ENCODE measurements at places on chromosomes 3 and 15. TPM values are rescaled to one million over a fixed set of nuclear protein-coding genes. Genes with fewer than 3 reads are reported as not detected.
A peak's percentile ranks its signal among the peaks of the same experiment; 100 is the strongest.

DNA sequence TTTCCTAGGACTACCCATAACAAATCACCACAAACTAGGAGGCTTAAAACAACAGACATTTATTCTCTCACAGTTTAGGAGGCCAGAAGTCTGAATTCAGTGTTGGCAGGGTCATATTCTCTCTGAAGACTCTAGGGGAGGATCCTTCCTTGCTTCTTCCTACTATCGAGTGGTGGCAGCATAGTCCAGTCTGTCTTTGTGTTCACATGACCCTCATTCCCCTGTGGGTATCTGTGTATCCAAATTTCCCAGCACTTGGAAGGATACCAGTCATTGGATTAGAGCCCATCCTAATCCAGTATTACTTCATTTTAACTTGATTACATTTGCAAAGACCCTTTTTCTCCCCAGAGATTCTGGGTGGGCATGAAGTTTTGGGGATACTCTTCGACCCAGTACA, 63.8 kb downstream of the GMPS start:
- H3K4me1 ChIP-seq = no peaks in the 10 kb centered on the region
- H3K27ac ChIP-seq = no peak overlapping the region
- no peaks in the 10 kb centered on the region for H3K27me3 ChIP-seq
- DNase-seq = no peak
- no peak overlapping the region for H3K4me3 ChIP-seq

The UACA gene
- total RNA-seq = 0.53 TPM

DNA sequence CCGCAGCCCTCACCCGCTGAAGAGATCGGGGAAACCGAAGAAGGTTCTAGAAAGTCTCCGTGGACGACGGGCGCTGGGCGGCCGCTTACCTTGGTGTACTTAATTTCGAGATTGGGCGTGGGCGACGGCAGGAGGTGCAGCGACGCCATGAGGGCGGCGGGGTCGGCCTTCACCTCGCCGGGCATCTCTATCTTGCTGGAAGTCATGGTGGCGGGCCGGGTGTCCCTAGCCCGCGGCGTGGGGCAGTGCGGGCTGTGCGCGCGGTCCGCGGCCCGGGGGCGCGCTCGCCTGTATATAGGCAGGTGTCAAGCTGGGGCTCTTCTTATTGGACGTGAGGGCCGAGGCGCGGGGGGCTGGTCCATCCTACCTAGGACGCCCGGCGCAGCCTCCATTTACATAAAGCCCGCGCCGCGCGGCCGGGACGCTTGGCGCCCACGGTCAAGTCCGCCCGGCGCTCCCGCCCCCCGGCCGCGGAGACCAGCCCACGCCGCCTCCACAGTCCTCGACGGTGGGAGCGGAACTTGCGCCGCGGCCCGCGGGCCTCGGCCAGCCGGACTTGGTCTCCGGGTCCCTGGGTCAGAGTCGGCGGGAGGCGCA, at the start of gene ALDH1A2:
Gene ALDH1A2, minus strand, starts transcription at position 267 of the 597 bp plus-strand sequence. Its CDS starts 61 bp downstream, at position 206.
- H3K4me1 ChIP-seq = no peaks in the 10 kb centered on the region
- peaks cover 27% of the 10 kb centered on the region for H3K27me3 ChIP-seq
- peak within 1 kb of the TSS; percentile 14 for H3K4me3 ChIP-seq
- H3K36me3 ChIP-seq = no peaks in the 10 kb centered on the region
- peak within 1 kb of the TSS; percentile 66 for H3K27ac ChIP-seq

The TMIE gene
- not detected for total RNA-seq

The SMCO1 gene
- not detected for total RNA-seq

GRCh38 chr3:71681224-71681668, 44.0 kb downstream of the EIF4E3 start:
- H3K27me3 ChIP-seq = no peaks in the 10 kb centered on the region
- no peak overlapping the region for H3K4me3 ChIP-seq
- DNase-seq = no peak
- H3K36me3 ChIP-seq = no peaks in the 10 kb centered on the region
- H3K27ac ChIP-seq = no peak overlapping the region
- no peaks in the 10 kb centered on the region for H3K4me1 ChIP-seq

The CSTA gene
- total RNA-seq = not detected

GRCh38 chr3:42314411-42314810, 48.4 kb upstream of the CCK start:
- no peaks in the 10 kb centered on the region for H3K27me3 ChIP-seq
- no peak overlapping the region for H3K4me3 ChIP-seq
- H3K27ac ChIP-seq = no peak overlapping the region

Data from CD8-positive, alpha-beta memory T cell (primary cell).